Activated CD4-positive, alpha-beta T cell treated with anti-CD3 and anti-CD28 coated beads, Interleukin-2, amount 50 U/mL, for 24 hours (primary cell): ENCODE measurements at places on chromosomes 16 and 17.

DNA sequence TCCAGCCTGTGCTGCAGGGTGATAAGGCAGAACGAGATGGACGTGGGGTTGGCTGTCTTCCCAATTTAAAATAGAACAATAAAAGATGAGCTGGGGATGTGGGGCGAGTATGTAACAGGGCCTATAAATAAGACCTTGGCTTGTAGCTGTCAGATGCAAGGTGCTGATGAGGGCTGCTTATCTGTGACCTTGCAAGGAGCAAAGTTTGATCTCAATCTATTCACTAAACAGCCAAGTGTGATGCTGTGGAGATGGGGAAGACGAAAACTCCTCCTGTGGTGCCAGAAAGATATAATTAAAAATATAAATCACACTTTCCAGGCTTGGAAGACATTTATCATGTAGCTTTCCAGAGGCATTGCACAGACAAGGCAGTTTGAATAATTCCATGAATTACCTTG, 26.7 kb upstream of the TEX2 start:
- no peak for DNase-seq

DNA sequence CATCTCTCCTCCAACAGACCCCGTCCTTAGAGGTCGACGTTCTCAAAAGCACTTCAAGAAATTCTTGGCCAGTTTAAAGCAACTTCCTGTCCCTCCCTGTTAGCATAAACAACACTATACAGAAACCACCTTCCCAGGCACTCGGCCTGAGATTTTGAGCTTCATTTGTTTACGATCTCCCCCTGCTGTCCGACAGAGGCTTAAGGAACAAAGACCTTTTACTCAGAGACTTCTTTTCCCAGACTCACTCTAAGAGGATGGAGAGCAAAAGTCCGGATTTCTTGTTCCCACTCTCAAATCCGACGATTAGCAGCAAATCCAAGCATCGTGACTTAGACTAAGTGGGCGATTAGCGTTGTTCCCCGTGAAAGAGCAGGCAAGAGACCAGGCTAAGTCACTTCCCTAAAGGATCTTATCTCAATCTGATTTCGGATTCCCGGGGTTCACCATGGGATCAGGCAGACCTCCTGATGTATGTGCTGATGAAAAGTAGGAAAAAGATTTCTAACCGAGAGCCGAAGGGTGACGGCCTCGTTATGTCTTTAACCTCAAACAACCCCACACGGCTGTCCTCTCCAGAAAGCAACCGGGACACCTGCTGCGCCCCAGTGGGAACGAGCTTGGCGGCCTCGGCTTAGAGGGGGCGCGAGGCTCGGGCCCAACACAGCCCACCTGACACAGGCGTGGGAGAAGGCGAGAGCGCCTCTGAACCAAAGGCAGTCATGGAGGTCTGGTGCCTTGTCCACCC, 598 bp downstream of the INPP5K start:
- DNase-seq, result peak; percentile 46

DNA sequence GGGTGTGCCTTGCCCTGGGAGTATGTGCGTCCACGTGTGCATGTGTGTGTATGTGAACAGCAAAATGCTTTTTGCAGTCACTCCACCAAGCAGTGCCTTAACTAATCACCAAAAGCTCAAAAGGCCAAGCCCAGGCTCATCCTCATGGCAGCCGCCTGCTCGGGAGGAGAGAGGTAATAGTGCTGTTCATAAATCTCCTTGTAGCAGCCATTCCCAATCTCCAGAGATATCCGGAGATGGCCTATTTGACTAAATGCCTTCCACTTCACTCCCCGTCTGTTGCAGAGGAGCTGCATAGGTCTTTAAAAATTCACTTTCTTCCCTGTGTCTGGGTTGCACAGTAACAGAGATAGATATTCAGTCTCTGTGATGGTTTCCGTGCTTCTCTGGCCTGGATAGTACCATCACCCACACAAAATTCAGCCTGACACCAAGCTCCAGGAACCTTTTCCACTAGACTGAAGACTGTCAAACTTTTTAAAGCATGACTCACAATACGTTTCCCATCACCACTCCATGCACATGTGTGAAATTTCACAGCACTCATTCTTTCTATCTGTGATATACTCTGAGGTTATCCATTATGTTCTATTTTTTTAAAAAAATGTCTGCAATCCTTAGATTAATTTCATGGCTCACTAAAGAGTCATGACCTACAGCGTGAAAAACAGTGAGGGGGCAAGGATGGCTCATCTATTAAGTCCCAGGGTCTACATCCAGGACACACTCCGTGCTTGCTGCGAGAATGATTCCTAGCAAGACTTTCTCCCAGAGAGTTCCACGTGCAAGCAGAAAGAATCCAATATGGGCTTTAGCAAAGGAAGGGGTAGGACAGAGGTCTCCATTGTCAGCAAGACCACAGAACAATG, 357.8 kb downstream of the GRIN2A start:
- DNase-seq, result no peak

- DNase-seq, result no peak
Measured at GRCh38 chr16:11976850-11977375, 379 bp downstream of the SNX29 start.

DNA sequence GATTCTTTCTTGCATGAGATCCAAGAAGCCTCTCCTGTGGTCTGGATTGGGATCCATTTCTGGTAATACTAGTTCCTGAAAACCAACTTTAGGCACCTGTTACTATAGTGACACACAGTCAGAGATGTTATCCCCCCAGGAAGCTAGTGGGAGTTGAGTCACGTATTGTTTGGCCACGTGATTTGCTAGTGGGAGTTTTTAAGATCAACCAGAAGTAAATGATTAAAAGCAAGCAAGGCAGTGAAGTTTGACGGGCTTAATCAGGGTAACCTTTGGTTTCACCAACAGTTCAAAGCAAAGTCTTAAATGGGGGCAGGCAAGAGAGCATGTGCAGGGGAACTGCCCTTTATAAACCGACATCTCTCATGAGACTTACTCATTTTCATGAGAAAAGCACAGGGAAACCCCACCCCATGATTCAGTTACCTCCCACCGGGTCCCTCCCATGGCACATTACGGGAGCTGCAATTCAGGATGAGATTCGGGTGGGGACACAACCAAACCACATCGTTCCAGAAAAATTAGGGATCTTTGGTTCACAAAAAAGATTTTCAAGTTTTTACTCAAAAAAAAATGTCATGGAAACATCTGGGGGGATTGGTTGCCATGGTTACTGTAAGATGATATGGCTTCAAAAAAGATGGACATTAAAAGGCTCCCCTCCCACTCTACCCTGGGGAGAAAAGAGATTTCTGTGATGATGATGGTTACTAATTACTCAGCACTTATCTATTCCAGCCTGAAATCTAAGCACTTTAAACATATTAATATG, 483.1 kb upstream of the ERCC4 start:
- no peak for DNase-seq

DNA sequence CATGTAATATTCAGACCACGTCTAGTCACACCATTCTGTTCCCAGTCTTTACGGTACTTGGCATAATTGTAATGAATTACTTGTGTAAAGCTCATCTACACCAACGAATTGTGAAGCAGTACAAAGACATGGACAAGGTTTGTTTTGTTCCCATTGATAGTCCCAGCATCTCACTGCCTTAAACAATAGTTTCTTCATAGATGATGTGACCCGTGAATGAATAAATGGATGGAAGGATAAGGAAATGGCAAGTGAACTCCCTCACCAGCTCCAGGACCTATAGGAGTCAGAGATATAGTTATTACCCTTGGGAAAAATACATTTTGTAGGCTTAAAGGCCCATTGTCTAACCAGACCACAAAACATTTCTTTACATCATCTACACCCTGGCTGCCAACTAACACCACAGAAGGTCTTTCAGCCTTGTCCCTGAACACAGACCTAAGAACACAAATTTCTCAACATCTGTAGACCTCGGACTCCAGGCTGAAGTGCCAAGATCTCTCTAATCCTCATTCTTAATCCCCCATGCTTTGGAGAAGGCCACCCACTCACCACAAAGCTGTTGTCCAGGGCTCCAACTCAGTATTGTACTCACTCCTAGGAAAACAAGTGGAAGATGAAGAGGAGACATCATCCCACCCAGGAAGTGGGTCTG, 38.2 kb downstream of the MAF start:
- no peak for DNase-seq

GRCh38 chr16:68528233-68528632, 10.9 kb upstream of the ZFP90 start:
- DNase-seq, result no peak

GRCh38 chr17:2309338-2310154, 5.8 kb downstream of the SRR start:
- no peak for DNase-seq

- DNase-seq, result no peak
Measured at GRCh38 chr17:78785663-78786057, 3.6 kb upstream of the CYTH1 start.

GRCh38 chr16:68074850-68075555, 10.2 kb upstream of the NFATC3 start:
- DNase-seq, result no peak

GRCh38 chr16:65176603-65177002, 54.7 kb upstream of the CDH11 start:
- DNase-seq, result no peak

DNA sequence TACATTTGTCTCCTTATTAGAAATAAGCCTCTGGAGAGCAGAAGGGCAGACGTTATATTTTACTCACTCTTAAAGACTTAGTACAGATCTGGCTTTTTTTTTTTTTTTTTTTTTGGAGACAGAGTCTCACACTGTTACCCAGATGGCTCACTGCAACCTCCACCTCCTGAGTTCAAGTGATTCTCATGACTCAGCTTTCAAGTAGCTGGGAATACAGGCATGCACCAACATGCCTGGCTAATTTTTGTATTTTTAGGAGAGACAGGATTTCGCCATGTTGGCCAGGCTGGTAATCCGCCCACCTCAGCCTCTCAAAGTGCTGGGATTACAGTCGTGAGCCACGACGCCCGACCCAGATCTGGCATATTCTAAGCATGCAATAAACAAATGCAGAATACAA, 36.4 kb upstream of the TMEM97 start:
- DNase-seq, result no peak

DNA sequence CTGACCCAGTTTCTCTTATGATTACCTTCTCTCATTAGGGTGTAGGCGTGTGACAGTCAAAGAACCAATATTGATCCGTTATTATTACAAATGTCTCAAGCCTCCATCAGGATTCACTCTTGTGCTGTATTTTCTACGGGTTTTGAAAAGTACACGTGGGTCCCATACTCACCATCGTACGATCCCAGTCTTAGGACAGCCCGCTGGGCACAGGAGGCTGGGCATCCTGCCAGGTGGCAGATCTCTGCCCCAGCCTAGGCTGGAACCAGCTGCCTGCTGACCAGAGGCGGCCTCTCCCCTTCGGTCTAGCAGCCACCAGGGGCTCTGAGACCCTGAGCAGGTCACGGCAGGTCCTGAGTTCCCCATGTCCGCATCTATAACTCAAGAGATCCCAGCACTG, 2.0 kb upstream of the METRNL start:
- DNase-seq, result no peak

DNA sequence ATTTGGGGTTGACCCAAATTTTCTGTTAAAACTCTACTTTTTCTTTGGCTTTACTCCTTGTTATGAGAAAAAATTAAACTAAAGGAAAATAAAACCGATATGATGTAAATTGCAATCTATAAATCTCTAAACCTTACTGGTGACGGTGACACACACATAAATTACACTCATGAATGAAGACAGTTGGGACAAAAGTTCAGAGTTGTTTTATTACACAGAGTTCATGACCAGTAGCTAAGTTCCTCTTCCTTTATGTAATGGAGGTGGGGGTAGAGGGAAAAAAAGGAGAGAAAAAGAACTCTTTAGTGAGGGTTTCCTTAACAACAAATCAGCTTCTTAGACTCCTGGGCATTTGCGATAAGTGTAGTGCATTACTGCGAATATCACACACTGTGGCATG, 220.7 kb downstream of the KCNJ2 start:
- DNase-seq, result no peak

GRCh38 chr16:22751685-22752084, 62.3 kb upstream of the HS3ST2 start:
- no peak for DNase-seq

DNA sequence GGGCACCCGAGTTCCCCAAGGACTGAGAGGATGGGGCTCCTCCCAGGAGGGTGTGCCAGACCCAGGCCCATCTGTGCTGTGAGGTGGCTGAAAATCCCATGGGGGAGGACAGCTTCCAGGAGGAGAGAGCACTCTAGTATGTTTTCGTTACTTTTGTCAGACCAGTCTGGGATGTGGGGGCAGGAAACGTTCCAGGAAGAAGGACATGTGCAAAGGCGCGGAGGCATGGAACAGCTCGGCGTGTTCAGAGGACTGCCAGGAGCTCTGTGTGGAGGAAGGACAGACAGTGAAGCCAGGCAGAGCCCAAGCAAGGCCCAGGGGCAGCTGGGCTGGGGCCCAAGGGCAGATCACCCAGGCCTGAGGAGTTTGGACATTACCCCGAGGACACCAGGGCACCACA, 7.0 kb downstream of the CA4 start:
- DNase-seq, result no peak

DNA sequence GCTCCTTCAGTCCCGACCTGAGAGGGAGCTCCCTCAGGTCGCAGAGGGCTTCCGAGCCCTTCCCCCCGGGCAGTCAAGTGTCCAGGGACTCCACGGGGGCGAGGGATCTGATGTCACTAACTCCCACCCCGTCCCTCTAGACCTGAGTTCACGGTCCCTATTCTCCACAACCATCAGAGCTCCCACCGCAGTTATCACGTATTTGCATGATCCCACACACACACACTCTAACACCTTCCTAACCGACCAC, 3.7 kb upstream of the PER1 start:
- DNase-seq, result no peak

- DNase-seq, result no peak
Measured at GRCh38 chr16:11611871-11612664, 25.3 kb upstream of the LITAF start.

DNA sequence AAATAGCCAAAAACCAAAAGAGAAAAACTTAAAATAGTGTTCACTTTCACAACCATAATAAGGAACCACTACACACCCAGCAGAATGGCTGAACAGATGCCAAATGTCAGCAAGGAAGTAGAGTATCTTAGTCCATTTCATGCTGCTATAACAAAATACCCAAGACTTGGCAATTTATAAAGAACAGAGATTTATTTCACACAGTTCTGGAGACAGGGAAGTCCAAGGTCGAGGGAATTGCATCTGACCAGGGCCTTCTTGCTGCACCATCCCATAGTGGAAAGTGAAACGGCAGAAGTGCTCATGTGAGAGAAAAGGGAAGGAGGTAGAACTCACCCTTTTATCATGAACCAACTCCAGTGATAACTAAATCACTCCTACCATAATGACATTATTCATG, 33.8 kb upstream of the CCL22 start:
- DNase-seq, result no peak

- DNase-seq, result no peak
Measured at GRCh38 chr17:7839876-7840261, 5.9 kb downstream of the KDM6B start.

- peak; percentile 23 for DNase-seq
Measured at GRCh38 chr17:63696381-63696961, 3.5 kb downstream of the LIMD2 start.

DNA sequence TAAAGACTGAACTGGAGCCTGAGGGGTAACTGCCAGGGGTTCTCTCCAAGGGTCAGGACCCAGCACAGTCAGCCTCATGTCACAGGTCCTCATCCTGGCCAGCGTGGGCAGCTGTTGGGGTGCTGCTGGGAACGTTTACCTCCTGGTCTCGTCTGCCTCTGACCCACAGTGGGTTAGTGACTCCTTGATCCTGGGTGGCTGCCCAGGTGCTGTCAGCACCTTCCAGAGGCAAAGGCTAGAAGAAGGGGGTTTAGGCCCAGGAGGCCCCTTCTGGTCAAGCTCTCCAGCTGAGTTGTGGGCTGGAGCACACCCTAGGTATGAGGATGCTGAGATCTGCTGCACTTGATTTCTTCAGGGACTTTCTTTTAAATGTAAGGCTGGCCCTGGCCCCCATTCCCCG, 30.3 kb downstream of the AKAP1 start:
- no peak for DNase-seq

GRCh38 chr16:56233795-56234566, 42.7 kb downstream of the GNAO1 start:
- no peak for DNase-seq
